Caudate nucleus (tissue), 63 donors: ENCODE measurements at places on chromosomes 2 and 18.

- no peak for DNase-seq
Measured at GRCh38 chr2:190683802-190684201, 34.9 kb downstream of the NAB1 start.

DNA sequence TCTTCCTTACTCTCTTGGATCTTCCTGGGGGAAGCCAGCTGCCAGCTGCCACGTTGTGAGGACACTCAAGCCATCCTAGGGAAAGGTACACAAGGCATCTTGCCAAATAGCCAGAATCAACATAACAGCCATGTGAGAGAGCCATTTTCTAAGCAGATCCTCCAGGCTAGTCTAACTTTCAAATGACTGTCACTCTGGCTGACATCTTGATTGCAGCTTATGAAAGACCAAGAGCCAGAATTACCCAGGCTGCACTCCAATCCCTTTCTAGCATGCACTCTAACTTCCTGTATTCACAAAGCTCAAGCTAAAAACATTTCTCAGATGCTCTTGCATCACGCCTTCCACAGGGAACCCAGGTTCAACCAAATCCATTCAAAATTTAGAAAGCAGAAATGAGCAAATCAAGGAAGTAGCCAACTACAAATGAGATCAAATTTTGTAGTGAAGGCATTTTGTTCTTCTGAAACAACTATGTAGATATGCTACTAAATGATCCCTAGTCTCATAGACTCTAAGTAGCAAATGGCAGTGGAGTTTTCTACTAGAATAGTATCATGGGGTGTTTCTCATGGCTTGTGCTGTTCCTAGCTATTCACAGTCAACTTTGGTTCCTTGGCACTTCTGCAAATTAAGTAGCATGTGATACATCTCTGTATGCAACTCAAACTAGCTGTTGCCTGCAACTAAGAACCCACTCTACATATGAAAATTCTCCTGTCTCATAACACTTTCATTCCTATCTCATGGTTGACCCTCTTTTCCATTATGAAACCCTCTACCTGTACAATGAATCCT lies 281.9 kb downstream of the ZEB2 start:
- DNase-seq = no peak

GRCh38 chr2:8352296-8352695 lies 329.6 kb upstream of the ID2 start:
- DNase-seq = no peak

- no peak for DNase-seq
Measured at GRCh38 chr2:170143045-170143717, 34.8 kb upstream of the MYO3B start.

DNA sequence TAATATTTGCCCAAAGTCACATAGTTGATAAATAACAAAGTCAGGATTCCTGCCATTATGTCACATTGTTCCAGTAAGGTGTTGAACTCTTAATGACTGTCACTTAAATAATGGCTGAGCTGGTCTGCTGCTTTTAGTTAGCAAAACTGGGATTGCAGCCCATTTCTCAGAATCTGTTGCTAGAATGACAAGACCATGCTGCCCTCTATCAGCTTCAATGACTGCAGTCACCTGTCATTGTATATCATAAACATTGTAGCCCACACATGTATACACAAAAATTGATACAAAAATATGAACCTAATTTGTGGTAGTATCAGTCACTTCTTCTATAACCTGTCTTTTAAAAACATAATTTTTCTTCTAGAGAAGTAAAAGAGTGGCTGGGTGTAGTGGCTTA lies 121.1 kb downstream of the FAM161A start:
- DNase-seq = no peak

DNA sequence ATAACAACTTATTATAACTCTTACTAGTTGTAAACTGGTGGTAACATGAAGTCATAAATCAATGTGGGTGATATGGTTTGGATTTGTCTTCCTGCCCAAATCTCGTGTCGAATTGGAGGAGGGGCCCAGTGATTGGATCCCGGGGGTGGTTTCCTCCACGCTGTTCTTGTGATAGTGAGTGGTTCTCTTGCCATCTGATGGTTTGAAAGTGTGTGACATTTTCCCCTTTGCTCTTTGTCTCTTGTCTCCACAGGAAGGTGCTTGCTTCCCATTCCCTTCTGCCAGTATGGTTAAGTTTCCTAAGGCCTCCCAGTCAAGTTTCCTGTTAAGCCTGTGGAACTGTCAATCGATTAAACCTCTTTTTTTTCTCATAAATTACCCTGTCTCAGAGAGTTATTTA lies 321.6 kb downstream of the DSEL start:
- no peak for DNase-seq

- DNase-seq = no peak
Measured at GRCh38 chr2:100070078-100070477, 72.3 kb downstream of the AFF3 start.

DNA sequence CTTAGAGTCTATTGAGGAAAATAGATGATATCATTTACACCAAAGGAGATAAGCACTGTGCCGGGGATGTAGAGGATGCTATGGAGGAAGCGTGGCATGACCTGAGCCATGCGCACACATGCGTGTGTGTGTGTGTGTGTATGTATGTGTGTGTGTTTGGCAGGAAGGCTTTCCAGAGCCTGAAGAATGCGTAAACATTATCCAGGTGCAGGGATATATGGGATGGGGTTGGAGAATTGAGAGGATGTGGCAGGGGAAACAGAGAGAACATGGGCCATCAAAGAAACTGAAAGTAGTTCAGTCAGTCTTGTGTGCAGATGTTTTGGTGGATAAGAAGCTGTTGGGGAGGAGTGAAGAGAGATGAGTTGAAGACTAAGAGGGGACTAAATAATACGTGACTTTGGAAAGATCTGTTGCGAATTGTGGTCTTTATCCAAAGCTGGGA lies 9.3 kb upstream of the STAT1 start:
- DNase-seq = no peak

- no peak for DNase-seq
Measured at GRCh38 chr2:36351736-36352349, 3.7 kb upstream of the CRIM1 start.

DNA sequence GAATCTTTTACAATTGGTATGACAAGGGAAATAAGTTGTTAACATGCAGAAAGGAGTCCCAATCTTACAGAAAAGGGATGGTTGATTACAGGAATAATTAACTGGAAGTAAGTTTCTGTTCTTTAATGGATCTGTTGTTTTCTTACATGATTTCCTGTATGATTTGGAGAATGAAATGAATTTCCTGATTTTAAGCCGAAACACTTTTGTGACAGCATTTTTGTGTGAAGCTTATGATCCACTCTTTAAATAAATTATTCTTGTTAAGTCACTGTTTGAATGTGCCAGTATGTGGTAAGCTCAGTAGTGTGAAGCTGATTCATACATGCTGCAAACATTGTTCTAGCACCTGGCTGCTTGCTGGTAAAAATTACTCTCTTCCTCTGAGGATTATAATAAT lies 516.2 kb downstream of the DCDC2C start:
- no peak for DNase-seq

GRCh38 chr2:179543361-179543901 lies 278.8 kb upstream of the SESTD1 start:
- DNase-seq = no peak

- DNase-seq = no peak
Measured at GRCh38 chr18:38454764-38455469, 889.3 kb upstream of the CELF4 start.
